ENCODE measurements at places on chromosomes 1 and 21.
A peak's percentile ranks its signal among the peaks of the same experiment; 100 is the strongest.

- DNase-seq = no peak
These were observed 63.2 kb downstream of the SRSF11 start for GRCh38 chr1:70284366-70284765.

DNA sequence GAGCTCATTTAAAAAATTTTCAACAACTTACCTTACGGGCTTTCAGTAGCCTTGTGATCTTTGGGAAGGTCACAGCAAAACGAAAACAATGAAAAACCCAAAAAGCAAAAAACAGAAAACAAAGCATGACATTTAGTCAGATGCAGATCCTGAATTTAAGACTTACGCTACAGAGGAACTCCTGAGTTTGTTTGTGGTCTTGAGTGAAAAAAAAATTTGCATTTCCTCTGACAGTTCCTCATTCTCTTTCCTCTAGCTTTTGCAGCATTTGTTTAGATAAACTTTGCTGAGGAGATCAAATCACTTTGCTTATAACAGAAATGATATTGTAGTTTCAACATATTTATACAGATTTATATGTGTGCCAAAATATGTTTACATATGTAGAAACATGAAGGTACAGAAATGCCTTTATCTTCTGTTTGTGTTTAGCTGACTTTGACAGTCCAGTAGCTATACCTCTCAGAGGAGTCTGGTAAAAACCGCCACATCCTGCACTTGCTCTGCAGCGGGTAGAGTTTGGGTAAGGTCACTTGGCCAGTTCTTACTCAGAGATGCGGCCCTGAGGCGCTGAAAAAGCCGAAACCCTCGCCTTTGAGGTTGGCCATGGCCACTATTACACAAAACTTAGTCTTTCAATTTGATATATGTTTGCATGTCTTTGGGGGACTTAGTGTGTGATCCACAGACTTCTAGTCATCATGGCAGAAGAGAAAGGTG is 142.5 kb downstream of the TNR start:
- peak; percentile 72 for DNase-seq

- no peak for DNase-seq
These were observed 71.8 kb downstream of the SPAG17 start for GRCh38 chr1:118113261-118113660.

DNA sequence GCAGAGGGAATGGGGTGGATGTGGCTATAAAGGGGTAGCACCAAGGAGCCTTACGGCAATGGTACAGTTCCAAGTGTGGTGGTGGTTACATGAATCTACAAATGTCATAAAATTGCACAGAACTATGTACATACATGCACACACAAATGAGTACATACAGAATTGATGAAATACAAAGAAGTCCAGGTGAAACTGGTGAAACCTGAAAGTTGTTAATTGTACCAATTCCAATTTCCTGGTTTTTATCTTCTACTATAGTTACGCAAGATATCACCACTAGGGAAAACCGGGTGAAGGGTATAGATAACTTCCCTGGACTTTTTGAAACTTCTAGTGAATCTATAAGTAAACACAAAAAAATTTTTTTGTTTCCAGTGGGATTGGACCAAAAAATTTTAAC is 18.9 kb downstream of the HSF2BP start:
- no peak for DNase-seq

GRCh38 chr21:37414292-37415253 is 48.0 kb downstream of the DYRK1A start:
- no peak for DNase-seq

- no peak for DNase-seq
These were observed 44.6 kb downstream of the ATP1A1 start for GRCh38 chr1:116417678-116418077.

DNA sequence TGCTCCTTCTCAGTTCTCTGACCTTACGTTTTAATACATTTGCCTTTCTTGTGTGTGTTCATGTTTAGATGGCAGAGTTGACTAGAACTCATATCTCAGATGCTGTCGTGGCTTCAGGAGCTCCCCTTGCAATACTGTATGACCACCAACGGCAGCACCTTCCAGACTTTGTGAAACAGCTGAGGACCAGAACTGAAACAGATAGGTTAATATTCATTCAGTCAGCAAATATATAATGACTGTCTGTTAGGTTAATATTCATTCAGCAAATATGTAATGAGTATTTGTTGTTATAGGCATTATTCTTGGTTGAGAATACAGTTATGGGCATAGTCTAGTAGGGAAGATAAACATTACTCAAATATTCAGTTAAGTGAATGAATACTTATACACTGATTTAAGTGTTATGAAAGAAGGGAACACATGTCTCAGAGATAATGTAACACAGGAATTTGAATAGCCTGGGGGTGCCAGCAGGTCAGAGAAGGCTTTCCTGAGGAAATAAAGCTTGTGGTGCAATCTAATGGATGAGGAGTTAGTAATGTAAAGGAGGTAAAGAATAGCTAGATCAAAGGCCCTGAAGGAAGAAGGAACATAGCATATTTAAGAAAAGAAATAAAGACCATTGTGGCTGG is 88.5 kb downstream of the CEP350 start:
- no peak for DNase-seq

- DNase-seq = no peak
These were observed 15.5 kb upstream of the SFT2D2 start for GRCh38 chr1:168210312-168210711.

DNA sequence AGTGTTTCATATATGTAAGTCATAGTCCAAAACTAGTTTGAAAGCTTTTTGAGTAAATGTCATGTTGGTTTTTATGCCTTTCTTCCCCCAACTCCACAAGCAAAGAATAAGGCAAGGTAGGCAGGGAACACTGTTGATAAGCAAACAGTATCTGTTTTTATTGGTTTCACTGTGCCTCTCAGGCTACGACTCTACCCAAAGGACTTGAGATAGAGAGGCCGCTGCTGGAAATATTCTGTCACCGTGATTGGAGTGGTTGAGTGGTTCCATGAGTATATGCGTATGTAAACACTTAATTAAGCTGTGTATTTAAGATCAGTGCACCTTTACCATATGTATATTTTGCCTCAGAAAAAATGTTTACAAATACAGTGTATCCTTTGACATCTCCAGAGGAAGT is 138.1 kb upstream of the KIF26B start:
- DNase-seq = no peak

- no peak for DNase-seq
These were observed 25.2 kb downstream of the CLDN14 start for GRCh38 chr21:36454706-36455105.

DNA sequence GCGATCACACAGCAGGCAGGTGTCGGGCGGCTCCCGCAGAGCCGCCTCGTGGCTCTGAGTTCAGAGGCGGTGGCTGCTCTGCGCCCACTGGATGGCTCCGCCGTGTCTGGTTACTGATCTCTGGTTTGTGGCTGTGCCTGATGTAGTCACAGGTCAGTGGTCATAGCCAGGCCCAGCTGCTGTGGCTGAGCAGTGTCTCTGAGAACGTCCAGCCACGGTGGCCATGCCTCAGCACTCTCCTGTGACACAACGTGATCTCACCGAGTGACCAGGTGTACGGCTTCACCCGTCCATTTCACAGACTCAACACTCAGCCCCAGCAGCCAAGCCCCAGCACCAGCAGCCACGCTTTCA is 61.2 kb downstream of the KCNN3 start:
- no peak for DNase-seq

DNA sequence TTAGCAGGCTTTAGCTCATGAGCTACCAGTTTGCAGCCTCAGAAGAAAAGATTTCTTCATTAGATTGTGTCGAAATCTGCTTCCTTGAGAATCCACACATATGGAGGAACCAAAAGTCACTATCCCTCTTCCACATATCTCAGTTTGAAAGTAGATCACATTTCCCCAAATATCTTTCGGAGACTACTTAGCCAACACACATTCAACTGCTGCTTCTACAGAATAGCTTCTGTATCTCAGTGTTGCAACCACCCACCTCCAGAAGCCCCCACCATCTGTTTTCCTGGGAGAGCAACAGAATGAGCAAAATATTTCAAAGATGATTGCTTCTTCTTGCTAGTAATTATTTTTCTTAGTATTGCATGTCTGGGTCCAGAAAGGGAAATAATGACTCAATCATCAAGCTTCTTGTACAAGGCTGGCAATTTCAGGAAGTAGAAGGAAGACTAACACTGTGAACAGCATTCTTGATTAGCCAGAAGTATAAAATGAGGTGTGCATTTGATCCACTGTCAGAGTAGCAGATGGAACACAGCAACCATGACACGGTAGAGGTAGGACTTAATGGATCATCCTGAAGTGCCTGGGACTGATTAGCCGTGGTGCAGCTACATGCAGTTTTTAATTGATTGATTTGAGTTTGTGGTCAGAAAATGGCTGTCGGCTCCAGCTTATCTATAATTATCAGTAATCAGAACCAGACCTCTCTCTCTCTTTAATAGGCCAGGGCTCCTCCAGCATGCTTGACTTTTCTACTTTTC is 24.9 kb downstream of the ZC3H11B start:
- no peak for DNase-seq

DNA sequence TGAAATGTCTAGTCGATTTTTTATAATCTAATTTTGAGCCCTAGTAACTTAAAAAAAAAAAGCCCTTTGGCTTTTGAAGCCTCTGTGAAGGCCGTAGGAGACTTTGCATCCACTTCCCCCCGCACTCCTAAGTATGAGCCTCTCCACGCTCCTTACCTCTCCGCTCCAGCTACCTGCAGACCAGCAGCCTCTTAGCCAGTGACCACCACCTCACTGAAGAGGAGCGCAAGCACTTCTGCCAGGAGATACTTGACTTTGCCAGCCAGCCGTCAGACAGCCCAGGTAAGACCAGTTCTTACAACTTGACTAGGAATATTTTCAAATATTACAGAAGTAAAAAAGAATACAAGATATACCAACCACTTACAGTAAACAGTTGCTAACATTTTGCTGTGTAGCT is 27.4 kb upstream of the PWP2 start:
- no peak for DNase-seq

DNA sequence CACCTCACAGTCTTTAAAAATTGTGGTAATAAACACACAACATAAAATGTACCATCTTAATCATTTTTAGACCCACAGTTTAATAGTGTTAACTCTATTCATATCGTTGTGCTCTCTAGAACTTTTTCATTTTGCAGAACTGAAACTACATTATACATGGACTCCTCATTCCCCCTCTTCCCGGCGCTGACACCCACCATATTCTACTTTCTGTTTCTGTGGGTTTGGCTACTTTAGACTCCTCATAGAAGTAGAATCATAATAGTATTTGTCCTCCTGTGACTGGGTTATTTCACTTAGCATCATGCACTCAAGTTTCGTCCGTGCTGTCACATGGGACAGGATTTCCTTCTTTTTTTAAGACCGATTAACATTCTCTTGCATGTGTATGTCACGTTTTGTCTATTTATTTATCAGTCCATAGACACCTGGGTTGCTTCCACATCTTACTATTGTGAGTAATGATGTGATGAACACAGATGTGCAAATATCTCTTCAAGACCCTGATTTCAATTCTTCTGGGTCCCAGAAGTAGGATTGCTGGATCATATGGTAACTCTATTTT is 62.9 kb upstream of the TMPRSS2 start:
- DNase-seq = peak; percentile 27

GRCh38 chr1:246160374-246160773 is 346.7 kb downstream of the SMYD3 start:
- DNase-seq = no peak

- DNase-seq = no peak
These were observed 17.0 kb downstream of the COQ8A start for GRCh38 chr1:226956942-226957713.

DNA sequence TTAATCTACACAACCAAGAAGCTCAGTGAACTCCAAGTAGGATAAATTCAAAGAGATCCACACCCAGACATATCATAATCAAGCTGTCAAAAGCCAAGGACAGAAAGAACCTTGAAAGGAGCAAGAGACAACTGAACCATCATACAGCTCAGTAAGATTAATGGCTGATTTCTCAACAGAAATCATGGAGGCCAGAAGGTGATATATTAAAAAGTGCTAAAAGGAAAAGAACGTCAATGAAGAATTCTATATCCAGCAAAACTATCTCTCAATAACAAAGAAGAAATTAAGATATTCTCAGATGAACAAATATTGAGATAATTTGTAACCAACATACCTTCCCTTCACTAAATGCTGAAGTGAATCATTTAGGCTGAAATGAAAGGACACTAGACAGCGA is 161.8 kb downstream of the TRABD2B start:
- DNase-seq = no peak

DNA sequence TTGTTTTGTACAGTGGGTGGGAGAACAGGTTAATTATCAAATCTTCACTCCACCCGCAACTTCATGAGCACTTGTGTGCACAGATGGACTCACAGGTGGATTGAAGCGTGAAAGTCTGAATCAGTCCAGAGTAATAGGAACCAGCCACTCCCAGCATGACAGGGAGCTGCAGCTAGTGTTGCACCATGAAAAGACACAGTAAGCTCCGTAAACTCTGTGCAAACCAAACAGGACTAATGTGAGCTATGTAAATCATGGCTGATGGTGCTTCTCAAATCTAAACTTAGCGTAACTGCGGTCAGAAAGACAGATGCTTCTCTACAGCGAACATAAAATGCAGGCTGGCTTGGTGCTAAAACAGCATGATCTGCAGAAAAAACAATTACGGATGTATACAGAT is 114.4 kb downstream of the CENPF start:
- no peak for DNase-seq

DNA sequence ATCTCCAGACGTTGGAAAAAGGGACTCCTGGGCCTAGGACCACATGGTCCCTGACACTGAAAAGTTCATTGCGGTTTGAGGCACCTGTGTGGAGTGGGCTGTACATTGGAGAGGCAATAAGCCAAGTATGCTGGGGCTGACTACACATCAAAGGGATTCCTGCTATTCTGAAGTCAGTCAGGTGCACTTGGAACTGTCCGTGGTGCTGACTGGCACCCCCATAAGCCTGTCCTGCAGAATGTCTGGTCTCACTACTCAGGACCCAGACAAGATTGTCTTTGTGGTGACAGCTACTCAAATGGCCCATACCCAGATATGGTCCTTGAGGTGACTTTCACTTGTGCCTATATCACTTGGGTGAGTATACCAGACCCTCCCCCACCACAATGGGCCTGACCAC is 150.6 kb downstream of the RWDD3 start:
- DNase-seq = peak; percentile 42

- no peak for DNase-seq
These were observed 1301.8 kb downstream of the BRINP3 start for GRCh38 chr1:189175889-189176288.

GRCh38 chr1:32893198-32894018 is 7.1 kb downstream of the HPCA start:
- DNase-seq = peak; percentile 52

DNA sequence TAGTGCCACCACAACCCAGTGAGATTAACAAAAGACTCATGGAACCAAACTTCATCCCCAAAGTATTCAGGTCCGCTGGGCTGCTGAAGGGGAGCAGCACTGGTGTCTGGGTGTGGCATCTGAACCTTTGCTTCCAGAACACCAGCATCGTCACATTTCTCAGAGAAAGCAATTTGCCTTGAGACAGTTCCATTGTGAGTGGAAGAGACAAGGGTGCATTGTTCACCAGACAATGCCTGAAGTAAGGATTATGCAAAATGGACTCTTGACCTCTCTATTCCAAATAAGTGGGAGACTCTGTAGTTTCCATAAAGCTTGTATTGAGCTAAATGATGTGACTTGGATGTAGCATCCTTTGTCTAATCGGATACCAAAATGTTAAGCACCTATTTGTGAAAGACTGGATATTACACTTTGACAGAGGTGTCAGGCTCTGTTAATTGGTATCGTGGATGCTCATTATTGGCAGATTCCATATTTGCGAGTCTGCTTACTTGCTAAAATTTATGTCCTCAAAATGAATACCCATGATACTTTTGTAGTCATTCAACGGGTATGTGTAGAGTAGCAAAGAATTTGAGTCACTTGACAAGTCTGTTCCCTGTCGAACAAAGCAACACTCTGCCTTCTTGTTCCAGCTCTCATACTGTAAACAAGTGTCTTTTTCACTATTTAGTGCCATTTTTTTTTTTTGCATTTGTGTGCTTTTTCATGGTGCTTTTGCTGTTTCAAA is 75.6 kb downstream of the MRPS6 start:
- no peak for DNase-seq
